ENCODE measurements at places on chromosomes 7 and 10.

GRCh38 chr7:47944536-47945260 is 3.6 kb downstream of the PKD1L1 start:
- DNase-seq, result no peak

DNA sequence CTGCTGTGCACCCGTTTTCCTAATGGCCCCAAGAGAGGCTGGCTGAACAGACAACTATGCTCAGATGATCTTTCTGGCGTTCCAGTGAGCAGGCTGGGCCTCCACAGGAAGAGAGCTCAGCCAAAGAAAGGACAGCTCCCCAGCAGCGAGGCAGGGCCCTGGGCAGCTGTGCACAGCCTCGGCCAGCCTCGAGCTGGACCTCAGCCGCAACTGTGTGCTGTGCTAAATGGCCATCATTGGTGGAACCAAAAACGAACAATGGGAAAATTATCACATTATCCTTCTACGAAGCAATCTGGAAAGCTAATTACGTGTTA is 97.5 kb downstream of the CTBP2 start:
- no peak for DNase-seq

- DNase-seq, result no peak
Measured at GRCh38 chr10:131129544-131129943, 182.0 kb downstream of the TCERG1L start.

DNA sequence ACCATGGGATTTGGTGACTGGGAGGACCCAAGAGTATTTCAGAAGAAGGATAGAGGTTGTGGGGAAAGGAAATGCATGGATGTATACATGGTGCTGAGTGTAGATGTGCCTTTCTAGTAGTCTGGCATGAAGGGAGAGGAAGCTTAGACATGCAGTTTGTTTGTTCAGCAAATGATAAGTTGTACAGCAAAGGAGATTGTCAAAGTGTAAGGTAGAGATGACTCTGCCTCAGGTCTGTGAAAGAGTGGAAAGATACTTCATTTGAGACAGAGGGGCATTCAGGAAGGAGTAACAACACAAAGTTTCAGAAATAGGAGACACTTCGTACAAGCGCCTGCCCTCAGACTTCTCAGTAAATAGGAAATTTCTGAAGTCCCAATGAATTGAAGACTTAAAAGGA is 152.3 kb downstream of the CELF2 start:
- DNase-seq, result no peak

- DNase-seq, result no peak
Measured at GRCh38 chr7:113519472-113519871, 399.3 kb downstream of the PPP1R3A start.

DNA sequence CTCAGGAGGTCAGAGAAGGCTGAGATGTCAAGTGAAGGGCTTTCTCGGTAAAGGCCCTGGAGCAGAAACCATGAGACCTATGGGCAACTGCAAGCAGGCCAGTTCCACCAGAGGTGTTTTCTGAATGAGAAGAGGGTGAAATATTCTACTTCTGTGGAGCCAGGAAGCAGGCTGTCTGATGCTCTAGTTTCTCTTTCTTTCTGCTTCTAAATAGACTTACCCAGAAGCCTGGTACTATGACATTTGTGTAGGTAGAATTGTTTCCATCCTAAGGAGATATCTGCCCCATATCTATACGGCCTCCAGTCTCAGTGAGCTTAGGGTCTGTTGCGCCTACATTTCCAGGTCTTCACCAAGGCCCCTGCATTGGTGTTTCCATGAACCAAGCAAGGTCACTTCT is 73.4 kb upstream of the CC2D2B start:
- DNase-seq, result no peak

GRCh38 chr10:70656489-70656888 is 15.8 kb upstream of the ADAMTS14 start:
- peak; percentile 65 for DNase-seq

- DNase-seq, result no peak
Measured at GRCh38 chr10:59805014-59805413, 51.8 kb upstream of the MRLN start.

DNA sequence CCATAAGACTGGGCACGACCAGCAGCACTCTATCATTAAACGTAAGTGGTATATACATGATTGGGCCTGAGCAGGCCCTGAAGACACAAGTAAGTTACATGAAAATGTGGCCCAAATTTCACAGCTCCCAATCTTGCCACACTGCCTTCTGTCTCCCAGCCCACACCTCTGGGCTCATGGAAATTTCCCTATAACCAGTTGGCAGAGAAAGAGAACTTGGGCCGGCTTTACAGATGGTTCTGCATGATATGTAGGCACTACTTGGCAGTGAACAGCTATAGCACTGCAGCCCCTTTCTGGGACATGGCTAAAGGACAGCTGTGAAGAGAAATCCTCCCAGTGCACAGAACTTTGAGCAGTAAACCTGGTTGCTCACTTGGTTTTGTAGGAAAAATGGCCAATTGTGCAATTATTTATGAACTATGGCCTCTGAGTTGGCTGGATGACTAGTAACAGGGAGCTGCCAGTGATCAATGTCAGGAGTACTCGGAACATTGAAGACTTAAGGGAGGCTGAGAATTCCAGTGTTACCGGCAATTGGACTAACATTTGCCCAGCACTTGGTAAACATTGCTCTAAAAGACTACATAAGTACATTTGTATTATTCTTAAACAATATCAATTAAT is 1006.6 kb upstream of the LRRN3 start:
- DNase-seq, result no peak

GRCh38 chr7:101687791-101688182 is 58.7 kb upstream of the MYL10 start:
- no peak for DNase-seq

- DNase-seq, result no peak
Measured at GRCh38 chr10:77844177-77844576, 82.4 kb downstream of the DLG5 start.

DNA sequence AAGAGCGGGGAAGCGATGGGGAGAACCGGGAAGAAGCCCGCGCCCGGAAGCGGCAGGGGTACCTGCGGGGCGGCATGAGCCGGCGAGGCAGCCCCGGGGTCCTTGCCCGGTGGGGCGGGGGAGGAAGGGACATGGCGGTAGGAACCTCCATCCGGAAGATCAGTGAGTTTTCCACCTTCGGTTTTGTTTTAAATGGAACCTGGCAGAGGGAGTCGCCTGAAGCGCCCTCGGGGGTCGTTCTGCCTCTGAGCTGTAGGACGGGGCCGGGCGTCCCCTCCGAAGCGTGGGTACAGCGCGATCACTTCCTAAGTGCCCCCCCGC is 471 bp downstream of the PFKP start:
- DNase-seq, result peak; percentile 30

- no peak for DNase-seq
Measured at GRCh38 chr7:117062300-117062699, 109.0 kb downstream of the ST7 start.

DNA sequence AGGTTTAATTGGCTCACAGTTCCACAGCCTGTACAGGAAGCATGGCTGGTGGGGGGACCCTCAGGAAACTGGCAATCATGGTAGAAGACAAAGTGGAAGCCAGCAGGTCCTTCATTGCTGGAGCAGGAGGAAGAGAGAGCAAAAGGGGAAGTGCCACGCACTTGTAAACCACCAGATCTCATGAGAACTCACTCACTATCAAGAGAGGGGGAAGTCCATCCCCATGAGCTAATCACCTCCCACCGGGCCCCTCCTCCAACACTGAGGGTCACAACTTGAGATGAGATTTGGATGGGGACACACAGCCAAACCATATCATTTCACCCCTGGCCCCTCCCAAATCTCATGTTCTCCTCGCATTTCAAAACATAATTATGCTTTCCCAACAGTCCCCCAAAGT is 171.9 kb upstream of the CACNA2D1 start:
- DNase-seq, result no peak

DNA sequence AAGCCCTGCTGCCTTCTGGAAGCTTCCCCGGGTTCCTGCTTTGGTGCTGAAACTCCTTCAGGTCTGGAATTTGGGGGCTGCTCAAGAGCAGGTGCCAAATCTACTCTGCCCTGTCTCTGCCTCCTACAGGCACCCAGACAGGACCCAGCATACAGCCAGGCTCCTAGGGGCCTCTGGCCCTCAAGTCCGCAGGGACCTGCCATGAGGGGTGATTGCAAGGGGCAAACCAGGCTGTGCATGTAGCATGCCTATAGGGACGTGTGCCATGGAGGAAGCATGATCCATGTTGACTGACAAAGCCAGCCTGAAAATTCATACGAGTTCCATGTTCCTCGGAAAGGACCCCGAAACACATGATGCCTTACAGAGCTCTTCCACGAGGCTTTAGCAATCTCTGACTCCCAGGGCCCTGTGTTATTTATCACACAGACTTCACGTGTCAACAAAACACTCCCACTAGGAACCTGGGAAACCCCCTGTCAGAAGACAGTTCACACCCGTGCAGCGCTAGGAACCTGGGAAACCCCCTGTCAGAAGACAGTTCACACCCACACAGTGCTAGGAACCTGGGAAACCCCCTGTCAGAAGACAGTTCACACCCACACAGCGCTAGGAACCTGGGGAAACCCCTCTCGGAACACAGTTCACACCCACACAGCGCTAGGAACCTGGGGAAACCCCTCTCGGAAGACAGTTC is 75.3 kb upstream of the DNAAF5 start:
- peak; percentile 6 for DNase-seq

- no peak for DNase-seq
Measured at GRCh38 chr7:90772410-90772809, 176.3 kb downstream of the CDK14 start.

- DNase-seq, result peak; percentile 24
Measured at GRCh38 chr10:17206210-17206709, 4.8 kb upstream of the TRDMT1 start.

DNA sequence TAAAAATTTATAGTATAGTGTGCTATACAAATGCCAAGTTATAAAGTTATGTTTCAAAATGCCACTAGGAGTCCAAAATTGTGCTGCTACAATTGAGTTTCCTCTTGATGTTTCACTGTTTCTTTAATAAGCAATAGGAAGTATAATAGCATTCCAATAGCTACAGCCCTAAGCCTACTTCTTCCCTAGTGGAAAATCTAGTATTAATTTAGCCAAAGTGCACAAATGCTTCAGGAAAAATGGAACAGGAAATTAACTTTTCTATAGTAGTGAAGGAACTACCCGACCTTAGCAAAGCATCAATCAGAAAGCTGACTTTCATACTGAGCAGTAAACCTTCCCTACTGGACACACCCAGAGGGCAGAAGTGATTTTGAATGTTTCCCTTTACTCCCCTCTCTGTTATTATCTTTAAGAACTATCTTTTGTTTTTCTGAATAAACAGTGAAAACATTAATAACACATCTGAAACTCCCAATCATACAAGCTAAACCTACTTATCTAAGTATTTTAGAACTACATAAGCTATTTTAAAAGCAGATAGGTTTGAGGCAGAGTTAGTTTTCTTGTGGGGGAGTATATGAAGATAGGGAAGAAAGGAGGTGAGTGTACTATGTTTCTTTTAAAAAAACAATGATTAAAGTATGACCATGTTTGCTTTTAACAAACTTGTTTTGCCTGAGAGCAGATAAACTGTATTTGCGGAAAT is 13.7 kb downstream of the CPED1 start:
- no peak for DNase-seq

GRCh38 chr7:15829691-15830090 is 143.2 kb upstream of the MEOX2 start:
- no peak for DNase-seq

GRCh38 chr10:6912929-6913328 is 332.9 kb upstream of the PRKCQ start:
- DNase-seq, result no peak

GRCh38 chr10:128612631-128613030 is 486.4 kb upstream of the MKI67 start:
- no peak for DNase-seq

Measured in activated CD4-positive, alpha-beta T cell treated with anti-CD3 and anti-CD28 coated beads, Interleukin-2, amount 50 U/mL, for 48 hours (primary cell).